ENCODE measurements at places on chromosomes 4 and X. TPM values are rescaled to one million over a fixed set of nuclear protein-coding genes. Genes with fewer than 3 reads are reported as not detected.
A peak's percentile ranks its signal among the peaks of the same experiment; 100 is the strongest.

Gene GABRG1
- not detected for total RNA-seq

GRCh38 chr4:80192937-80193336 is 4.4 kb upstream of the PRDM8 start:
- peak; percentile 56 for DNase-seq

DNA sequence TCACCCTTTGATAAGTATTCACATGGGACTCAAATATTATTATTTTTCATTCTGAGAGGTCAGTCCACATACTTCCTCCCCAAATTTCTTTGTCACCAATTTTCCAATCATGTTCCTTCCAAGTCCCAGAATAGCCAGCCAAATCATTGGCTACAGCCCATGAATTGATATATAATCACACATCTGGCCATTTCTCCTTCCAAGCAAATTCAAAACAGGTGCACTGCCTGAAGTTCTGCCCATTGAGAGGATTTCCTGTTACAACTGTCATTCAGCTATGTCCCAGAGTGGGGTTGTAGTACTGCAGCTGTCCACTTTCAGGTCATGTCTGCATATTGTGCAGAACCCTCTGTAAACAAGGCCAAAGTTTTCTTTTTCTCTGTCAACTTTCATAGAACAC is 347.8 kb downstream of the GRID2 start:
- no peak for DNase-seq

GRCh38 chr4:15118292-15118691 is 116.0 kb downstream of the CPEB2 start:
- peak; percentile 33 for DNase-seq

DNA sequence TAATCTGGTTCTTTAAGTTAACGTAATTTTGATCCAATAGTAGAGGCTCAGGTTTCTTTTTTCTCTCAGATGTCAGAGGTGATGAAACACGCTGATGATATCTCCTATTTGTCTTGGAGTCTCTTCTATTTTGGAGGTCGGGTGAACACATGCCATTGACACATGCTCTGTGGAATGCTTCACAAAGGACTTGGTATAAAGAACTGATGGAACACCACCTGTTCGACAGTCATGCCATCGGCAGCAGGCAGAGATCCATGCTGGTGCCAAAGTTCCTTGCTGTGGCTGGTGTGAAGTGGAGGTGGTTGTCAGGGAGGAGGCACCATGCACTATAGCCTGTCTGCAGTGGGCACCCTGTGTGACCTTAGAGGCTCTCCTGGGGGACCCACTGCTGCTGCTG is 94.9 kb downstream of the ATP8A1 start:
- DNase-seq, result no peak

Gene NXF2B
- total RNA-seq, result not detected

DNA sequence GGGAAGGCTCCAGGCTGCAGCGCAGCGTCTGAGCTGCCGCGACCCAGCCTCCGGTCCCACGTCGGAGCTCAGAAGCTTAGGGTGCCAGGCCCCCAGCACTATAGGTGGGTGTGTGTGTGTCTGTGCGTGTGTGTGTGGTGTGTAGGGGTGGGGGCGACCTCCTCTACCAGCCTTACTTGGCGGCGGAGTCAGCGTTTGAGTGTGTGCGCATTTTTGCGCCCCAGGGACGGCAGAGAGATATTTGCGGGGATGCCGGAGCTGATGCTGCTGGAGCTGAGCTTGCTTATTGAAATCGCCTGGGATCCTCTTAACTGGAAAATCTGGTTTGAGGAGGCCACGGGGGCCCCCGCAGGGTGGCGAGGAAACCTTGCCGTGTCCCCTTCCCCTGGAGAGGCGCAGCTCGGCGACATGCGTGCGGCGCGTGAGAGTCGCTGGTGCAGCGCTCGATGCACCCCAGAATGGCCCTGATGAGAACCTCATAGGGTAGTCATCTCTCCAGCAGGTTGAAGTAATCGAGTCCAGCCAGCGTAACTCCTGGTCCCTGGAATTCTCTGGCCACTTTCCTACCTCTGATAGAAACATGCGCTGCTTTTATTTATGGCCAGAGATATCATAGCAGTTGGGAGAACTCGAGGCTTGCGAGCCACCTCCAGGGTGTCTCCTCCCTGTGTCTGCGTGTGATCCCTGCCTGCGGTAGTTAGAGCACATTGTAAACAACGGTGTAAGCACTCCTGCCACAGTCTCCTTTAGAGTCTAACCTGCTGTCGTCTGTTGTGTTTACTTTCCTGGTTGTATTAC is 2.7 kb downstream of the ADGRL3 start:
- DNase-seq, result no peak

GRCh38 chrX:9942086-9942485 is 25.1 kb upstream of the CLDN34 start:
- DNase-seq, result no peak

GRCh38 chr4:149708513-149709130 is 107.0 kb downstream of the IQCM start:
- DNase-seq, result peak; percentile 61

Gene DGKK
- total RNA-seq, result 0.05 TPM
